ENCODE measurements at places on chromosomes 4 and X.
A peak's percentile ranks its signal among the peaks of the same experiment; 100 is the strongest.

- no peak for DNase-seq
These were observed 76.9 kb downstream of the SHROOM3 start for GRCh38 chr4:76511947-76512346.

- DNase-seq, result no peak
These were observed 14.0 kb upstream of the TMEM156 start for GRCh38 chr4:39046249-39046648.

GRCh38 chr4:152169683-152170082, 366.2 kb downstream of the FBXW7 start:
- no peak for DNase-seq

GRCh38 chr4:142845293-142846107, 601 bp downstream of the INPP4B start:
- DNase-seq, result no peak

- DNase-seq, result no peak
These were observed 1.4 kb downstream of the ARHGEF6 start for GRCh38 chrX:136779346-136779781.

- no peak for DNase-seq
These were observed 59.4 kb downstream of the QRFPR start for GRCh38 chr4:121321466-121321865.

GRCh38 chr4:182190306-182190705, 52.9 kb upstream of the TENM3 start:
- no peak for DNase-seq

DNA sequence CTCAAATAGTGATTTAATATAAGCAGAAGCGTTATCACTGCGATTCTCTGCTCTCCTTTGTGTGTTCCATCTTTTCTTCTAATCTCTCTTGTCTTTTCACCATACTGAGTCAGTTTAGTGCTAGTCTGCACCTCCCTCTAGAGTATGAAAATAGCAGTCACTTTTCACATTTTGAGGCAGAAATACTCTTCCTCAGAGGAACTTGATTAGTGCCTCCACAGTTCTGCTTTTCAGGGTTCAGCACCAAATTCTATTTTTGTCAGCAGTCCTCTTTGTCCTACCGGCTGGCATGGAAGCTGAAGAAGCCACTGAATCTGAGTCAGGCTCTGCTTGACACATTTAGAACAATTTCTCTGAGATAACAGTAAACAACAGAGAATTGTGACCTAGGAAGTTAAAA, 49.7 kb upstream of the ANKRD17 start:
- no peak for DNase-seq

- no peak for DNase-seq
These were observed 147.4 kb downstream of the SMIM20 start for GRCh38 chr4:26061248-26061986.

DNA sequence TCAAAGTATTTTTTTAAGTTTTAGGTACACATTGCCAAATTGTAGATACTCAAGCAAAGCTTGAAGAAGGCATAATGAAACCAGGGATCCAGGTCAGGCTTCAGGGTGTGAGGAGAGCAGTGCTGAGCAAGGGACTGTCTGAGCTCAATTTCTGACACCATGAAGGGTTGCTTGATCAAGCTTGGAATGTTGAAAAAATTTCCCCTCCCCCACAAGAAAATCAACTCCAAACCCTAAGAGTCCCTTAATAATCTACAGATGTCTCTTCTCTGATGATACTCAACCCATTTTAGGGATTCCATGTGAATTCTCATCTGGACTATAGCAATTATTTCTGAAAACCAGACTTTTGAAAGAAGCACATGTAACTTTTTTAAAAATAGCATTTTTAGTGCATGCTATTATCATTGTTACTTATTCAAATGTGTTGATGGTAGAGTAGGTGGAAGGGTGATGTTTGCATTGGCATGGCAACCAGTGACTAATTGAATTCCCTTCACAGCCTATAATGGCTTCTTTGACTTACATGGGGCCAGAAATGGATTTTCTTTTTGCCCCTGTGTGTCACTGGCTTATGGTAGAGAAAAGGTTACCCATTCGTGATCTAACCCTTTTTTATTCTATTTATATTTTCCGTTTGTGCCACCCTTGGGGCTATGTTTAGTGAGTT, 252.0 kb downstream of the FBXW7 start:
- DNase-seq, result no peak

DNA sequence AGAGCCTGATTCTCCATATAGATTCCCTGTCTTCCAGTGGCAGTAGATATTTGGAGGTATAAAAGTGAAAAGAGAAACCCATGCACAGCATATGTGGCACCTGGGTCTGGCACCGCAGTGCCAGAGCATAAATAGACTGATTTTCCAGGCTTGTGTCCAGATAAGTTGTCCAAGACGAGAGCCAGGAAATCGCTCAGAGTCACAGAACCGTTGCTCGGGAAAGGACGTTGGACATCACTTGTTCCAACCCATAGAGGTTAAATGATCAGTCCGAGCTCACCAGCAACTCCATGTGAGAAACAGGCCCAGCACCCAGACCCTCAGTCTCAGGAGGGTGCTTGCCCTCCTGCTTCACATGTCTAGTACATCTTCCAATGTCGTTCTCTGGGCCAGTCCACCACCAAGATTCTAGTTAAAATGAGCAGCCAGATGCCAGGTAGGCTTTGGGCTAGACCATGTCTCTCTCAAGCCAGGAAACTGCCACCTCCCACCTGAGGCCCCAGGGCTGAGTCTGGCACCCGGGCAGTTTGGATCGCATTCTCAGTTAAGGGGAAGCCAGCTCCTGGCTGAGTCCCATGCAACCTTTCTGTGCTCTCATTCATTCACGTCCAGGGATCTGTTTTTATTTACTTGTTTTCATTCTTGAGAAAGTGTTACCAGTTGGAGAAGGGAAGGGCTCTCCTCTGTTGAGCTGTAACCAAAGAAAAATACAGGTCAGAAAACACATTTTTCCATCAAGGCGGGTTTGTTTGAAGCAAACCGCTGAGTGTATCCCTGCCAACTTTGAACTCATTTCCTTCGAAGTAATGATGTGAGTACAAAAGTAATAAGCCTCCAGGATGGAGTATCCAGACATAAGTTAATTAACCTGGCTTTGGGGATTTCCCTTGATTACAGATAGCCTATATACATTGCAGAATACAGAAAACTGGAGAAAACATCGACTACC, 91.7 kb downstream of the PHOX2B start:
- DNase-seq, result no peak

DNA sequence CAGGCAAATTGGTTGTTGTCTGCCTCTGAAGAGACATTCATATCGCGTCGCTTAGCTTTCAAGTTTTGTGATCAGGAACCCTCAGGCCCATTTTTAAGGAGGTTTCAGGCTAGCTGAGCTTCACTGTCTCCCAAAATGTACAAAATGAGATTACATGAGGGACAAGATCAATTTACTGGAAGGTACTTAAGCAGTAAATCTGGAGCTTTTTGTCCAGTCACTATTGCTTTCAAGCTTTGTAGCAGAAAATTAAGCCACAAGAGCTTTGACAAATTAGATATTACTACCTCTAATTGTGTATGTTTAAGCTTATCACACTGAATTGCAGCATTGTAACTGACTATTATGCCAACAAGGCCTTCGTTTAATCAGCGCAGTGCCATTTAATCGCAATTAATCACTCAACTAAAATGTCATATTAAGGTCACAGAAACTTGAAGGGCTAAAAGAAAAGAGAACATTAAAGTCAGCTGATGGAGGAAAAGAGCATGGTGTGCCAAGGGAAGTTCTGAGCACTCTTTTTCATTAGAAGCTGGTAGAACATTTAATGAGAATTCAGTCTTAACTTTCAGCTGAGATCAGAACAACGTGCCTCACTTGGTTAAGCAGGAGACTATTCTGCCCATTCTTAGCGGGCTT, 353.0 kb downstream of the FBXO8 start:
- DNase-seq, result no peak

- no peak for DNase-seq
These were observed 4.9 kb downstream of the CPEB2 start for GRCh38 chr4:15007201-15007600.

DNA sequence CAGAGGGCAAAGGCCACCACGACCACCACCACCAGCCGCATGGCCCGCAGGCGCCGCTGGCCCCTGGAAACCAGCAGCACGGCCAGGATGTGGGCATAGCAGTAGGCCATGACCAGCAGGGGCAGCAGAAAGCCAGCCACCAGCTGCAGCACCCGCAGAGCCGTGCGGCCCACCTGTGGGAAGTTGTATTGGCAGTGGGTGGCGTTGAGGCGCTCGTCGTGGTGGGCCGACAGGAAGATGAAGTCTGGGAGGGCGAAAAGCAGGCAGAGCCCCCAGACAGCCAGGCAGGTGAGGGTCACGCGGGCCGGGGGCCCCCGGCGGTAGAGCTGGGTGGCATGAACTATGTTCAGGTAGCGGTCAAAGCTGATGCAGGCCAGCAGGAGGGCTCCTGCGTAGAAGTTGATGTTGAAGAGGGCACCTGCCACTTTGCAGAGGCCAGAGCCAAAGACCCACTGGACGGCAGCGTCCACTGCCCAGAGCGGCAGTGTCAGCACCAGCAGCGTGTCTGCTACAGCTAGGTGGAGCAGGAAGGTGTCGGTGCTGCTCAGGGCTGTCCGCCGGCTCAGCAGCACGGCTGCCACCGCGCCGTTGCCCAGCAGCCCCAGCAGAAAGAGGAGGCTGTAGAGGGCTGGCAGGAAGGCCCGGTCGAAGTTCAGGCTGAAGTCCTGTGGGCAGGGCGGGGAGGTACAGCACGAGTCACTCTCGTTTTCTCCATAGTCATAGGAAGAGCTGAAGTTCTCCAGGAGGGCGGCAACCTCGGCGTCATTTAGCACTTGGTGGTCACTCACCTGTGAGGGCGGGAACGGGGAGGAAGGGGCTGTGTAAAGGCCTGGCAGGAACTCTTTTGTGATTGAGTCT, 1.4 kb downstream of the CXCR3 start:
- no peak for DNase-seq

GRCh38 chr4:185039508-185040273, 21.4 kb downstream of the HELT start:
- DNase-seq, result peak; percentile 10

DNA sequence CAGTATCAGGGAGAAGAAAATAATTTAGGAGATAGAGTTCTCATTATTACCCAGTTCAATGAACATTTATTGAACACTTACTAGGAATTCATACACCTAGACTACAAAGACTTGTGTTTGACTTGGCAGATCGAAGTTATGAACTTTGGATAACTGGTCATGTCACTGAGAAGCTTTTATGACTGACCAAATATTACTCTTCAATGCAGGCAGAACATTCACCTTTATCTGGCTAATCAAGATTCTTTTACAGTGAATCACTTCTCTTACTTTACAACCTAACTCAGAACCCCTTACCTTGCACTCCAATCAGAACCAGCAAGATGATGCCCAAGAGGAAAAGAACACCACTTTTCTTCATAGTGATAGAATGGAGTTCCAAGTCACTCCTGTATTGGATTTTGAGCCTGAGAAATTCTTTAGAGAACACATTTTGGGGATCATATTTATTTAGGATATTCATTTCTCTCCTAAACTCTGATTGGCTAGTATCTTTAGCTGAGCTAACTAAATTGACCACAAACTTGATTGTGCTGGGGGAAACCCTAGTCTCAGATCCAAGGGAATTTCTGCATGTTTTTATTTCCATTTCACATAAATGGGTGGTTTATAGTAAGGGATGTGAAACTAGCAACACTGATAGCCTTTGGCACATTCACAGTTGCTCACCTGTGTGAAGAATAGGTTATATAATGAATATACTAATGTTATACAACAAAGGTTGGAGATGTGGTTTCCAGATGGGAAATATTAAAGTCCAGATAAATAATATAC, at the start of gene CXCL9:
CXCL9 (minus strand) TSS at position 421 of the 774 bp plus-strand sequence; CDS start at position 361, 60 bp downstream.
- no peak for DNase-seq

DNA sequence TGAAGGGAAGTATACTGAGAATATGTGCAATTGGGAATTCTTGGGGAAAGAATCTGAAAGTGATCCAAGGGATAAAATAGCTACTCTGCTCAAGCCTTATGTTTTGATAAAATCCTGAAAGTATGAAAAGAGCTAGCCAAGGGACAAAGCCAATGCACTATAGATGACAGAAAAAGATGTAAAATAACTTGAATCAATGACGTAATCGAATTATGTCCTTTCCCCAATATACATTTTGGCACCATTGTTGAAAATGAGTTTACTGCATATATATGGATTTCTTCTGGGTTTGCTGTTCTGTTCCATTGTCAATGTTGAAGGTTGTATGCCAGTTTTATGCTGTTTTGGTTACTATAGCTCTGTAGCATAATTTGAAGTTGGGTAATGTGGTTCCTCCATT, 407.3 kb downstream of the DCAF12L2 start:
- no peak for DNase-seq

Measured in stimulated activated CD8-positive, alpha-beta memory T cell treated with anti-CD3 and anti-CD28 coated beads, Interleukin-7, amount 100 ng/mL, for 1 hour (primary cell).